Iris pigment epithelial cell (primary cell): ENCODE measurements at places on chromosomes 1 and 21.

- DNase-seq: no peak
These were observed 61.4 kb upstream of the PAX7 start for GRCh38 chr1:18569251-18569650.

- DNase-seq: no peak
These were observed 87.1 kb downstream of the SELENOF start for GRCh38 chr1:86826856-86827255.

DNA sequence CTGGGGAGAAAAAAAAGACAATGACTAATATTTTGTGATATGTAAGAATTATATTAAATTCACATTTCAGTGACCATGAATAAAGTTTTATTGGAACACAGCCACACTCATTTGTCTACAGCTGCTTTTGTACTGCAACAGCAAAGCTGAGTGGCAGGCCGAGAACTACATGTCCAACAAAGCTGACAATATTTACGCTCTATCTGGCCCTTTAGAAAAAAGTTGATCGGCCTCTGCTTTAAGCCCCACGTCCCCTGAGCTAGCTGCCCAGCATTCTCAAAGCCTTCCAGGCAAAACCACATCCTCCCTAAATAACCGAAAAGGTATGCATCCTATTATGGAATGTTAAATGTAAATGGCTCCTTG, 8.6 kb downstream of the SLC2A1 start:
- peak; percentile 72 for DNase-seq

DNA sequence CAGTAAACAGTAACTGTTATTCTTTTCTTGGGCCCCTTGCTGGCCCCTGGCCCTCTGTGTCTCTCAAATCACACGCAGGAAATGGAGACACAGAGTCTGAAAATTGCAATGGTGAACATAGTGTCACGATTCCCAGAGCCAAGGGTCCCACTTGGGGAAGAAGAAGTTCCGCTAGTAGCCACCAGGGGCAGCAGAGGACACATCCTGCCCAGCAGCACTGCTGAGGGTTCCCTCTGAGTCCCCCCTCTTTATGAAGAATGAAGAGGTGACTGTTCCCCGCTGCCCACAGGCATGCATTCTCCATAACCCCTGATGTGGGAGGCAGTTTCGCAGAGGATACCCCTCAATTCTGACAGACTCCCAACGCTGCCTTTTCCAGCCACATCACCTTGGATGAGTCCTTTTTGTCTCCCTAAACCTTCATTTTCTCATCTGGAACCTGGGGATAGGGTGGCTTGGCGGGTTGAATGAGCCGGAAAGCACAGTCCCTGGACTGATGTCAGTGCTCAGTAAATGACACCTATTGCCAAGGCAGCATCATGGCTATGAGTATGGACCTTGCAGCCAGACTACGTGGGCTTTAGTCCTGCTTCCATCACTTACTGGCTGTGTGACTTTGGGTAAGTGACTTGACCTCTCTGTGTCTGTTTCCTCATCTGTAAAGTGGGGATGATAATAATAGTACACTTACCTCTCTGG, 238.0 kb upstream of the TMEM51 start:
- peak; percentile 18 for DNase-seq

- DNase-seq: peak; percentile 55
These were observed 3.8 kb upstream of the B3GALT2 start for GRCh38 chr1:193190096-193190744.

- DNase-seq: peak; percentile 71
These were observed 40.1 kb upstream of the LRRC8D start for GRCh38 chr1:89780721-89781120.

GRCh38 chr1:31855038-31855845, 39.4 kb upstream of the SPOCD1 start:
- peak; percentile 80 for DNase-seq

DNA sequence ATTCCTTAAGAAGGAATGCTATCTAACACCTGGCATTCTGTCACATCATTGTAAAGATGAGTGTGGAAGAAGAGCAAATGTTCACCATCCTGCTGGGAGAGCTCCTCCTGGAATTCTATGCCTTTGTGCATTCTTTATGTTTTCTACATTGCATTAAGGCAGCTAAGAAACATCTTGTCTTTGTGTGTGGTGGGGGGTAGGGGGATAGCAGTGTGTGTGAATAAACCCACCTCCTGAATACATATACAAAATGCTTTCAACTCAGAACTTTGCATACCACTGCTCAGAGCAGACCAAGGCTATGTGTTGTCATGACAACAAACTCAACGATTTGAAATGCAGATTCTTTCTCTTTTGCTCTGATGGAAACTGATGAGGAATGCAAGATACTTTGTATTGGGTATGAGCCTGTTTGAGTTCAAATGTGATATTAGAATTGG, 193.6 kb upstream of the KAZN start:
- no peak for DNase-seq

DNA sequence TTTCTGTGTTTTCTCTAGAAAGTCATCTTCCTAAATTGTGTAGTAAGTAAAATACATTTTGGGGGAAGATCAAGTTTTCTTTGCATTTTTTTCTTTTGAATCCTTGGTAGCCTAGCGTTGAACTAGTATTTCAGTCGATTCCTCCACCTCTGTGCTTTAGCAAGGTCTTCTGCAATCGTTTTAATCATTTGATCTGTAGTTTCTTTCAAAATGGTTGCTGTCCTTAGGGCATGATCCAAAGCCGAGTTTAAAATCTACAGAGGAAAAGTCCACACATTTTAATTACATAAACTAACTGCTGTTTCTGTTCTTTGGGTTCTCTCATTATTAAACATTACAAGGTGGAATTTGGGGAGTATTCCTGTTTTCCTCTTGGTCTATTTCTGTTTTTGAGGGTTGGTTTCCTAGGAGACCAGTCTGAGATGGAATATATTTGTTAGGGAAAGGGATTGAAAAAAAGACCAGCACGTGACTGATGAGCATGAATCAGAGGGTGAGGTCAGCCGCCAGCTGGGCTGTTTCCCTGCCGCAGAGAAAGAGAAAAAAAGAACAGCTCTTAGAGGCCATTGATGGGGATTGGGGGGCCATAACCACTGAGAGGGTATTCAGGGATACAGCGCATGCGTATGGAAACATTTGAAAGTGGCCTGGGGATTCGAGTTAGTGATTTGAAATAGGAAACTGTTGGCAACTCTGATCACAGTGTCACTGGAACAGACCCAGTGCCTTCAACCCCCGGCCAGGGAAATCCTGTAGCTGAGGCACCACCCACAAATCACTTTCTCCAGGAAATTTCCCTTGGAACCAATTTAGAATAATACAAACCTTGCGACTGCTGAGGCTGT, 40.6 kb downstream of the AKNAD1 start:
- DNase-seq: peak; percentile 92

- DNase-seq: no peak
These were observed 18.8 kb upstream of the LRRC8D start for GRCh38 chr1:89802051-89802450.

DNA sequence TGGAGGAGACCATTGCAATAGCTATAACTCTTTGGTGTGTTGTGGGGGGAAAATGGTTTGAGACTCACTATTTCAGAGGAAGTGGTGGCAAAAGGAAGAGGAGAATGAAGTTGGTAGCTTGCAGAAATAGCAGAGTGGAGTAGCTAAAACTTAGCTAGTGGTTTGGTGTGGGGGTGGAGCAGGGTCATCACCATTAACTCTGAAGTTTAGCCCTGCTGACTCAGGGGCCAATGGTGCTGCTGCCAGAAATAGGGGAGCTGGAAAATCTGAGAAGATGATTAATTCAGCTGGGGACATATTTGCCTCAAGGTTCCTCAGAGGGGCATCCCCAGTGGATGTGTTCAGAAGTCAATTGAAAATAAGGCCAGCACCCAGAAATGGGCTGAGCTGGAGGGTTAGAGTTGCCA, 65.4 kb downstream of the RUNX1 start:
- DNase-seq: peak; percentile 81

DNA sequence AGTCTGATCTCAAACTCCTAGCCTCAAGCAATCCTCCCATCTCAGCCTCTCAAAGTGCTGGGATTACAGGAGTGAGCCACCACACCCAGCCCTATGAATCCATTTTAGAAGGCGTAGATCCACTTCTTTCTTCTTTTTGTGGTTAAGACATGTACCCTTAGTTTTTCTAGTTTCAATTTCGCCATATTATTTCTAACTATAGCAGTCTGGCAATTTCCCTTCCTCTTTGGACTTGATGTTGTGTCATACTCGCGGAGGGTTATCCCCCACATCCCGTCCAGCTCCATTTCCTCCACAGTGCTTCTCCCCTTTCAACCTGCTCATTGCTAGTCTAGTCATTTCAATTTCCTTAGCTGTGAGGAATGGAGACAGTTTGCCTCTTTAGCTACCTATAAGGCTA, 5.2 kb upstream of the LRRC8D start:
- no peak for DNase-seq

DNA sequence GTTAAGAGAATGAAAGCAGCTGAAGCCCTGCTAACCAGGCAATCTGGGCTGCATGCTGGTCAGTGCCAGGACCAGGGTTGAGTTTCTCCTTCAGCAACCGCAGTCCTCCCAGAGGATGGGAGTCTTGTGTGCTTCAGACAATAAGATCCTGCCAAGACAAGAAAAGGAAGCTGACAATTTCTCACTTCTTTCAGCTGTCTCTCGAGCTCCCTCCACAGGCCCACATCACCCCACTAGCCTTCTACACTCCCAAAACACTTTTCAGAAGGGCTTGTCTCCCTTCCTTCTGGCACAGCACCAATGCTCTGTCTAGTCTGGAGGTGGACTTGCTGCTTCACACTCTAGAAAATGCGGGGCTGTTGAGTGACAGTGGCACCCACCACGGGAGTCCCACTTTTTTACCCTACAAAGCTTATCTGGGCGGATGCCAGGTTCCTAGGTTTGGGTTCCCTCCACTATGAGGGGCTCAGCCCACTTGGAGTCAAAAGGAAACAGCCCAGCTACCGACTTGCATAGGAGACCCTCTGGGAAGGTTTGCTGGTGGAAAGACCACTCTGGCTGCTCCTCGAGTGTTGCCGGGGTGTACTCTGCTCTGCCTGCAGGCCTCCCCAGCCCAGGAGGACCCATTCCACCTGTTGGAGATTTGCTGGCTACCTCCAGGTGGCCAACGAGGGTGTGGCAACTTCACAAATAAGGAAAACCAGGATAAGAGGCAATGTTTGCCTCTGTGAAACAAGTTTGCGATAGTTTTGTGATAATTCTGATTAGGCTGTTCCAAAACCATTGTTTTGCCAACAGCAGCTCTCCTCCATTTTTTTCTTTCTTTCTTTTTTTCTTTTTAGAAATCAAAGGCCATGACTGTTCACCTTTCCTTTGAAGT, 68.9 kb downstream of the TENT5C start:
- DNase-seq: peak; percentile 45

DNA sequence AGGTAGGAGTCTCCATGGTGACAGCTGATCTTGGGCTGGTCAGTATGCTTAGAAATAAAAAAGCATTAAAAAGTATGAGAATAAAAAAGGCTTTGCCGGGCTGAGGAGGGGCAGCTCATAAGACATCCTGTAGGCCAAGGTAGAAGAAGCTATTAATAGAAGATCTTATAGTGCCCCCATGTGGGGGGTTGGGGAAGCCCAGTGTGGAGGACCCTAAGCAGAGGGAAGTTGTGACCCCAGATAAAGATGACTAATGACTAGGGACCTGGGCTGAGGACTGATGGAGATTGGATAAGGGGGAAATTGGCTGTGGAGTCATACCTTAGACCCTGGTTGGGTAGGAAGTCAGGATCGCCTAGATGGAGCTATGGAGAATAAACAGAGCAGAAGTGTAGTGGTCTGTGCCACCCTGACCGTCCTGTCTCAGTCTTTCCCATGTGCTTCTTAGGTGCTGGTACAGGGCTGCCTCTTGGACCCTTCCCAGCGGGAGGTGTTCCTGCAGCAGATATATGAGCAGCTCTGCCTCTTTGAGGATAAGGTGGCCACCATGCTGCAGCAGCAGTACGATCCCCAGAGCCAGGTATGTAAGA, 25.0 kb downstream of the SZT2 start:
- DNase-seq: peak; percentile 52

DNA sequence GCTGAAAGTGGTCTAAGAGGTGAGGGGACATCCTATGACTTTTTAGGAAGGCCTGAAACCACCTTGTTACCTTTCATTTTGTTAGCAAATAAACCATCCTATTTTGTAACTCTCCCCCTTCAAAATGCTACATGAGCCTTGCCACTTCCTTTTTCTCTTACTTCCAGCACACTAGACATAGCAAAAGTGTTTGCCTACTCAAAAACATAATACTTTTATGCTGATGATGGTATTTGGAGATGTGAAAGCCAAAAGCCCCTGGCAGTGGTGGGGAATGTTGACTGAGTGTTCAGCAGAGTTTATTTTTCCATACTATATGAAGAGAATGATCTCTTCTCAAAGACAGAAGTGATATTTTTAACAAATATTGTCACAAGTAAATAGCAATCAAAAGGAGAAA, 134.2 kb downstream of the EDEM3 start:
- DNase-seq: no peak

- DNase-seq: no peak
These were observed 136.4 kb downstream of the AKT3 start for GRCh38 chr1:243713470-243714186.

DNA sequence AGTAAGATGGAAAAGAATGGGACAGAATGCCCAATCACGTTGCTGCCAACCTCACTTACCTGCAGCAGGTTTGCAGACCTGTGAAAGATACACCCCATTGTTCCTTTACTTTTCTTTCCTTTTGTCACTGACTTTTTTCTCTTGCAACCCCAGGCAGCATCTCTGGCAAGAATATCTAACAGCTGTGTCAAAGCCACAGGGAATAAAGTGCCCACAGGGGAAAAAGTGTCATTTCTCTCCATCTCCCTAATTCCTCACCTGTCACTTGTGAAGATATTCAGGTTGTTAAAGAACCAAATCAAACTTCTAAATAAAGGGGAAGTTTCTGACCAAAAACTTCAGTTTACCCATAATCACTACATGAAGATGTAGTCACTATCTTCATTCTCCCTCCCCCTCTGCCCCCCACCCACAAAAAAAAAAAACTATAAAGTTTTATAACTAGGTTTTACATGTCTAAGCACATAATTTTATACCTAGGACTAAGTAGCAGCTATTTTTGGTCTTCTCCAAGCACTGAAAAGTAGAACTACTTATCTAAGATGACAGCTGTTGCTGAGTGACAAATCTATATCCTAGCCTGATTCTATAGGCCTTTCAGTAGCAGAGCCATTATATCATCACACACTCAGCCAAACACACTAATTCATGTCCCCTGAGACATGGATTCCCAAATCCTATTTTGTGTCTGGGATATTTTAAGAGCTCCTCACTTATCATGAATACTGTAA, 54.9 kb downstream of the TBX15 start:
- no peak for DNase-seq

GRCh38 chr1:208641579-208642280, 397.5 kb upstream of the PLXNA2 start:
- DNase-seq: no peak

DNA sequence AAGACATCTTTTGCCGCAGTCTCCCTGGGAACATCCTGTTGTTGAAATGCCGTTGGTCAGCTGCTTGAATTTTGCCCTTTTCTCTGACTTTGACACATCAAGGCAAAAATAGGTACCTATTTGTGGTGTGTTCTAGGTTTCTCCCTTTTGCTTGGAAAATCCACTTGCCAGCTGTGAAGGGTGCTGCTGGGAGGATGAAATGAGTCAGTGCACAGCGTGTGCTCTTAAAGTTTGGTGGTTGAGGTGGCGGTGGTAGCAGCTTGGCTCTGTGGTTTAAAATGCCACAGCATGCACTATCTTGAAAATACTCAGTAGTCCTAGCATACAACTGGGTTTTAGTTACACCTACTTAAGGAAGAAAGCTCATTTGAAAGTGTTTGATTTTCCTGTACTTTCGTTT, 183.8 kb downstream of the DHRS3 start:
- peak; percentile 93 for DNase-seq

GRCh38 chr1:197976368-197976767, 59.2 kb downstream of the LHX9 start:
- DNase-seq: peak; percentile 6
